Suppressor macrophage treated with lipopolysaccharide for 4 hours (primary cell): ENCODE measurements at places on chromosomes 6 and 20.
A peak's percentile ranks its signal among the peaks of the same experiment; 100 is the strongest.

GRCh38 chr6:155084431-155085123 is 89.5 kb downstream of the TIAM2 start:
- no peak for DNase-seq

- DNase-seq = no peak
Observed at GRCh38 chr20:46334303-46334904, 26.1 kb upstream of the CDH22 start.

DNA sequence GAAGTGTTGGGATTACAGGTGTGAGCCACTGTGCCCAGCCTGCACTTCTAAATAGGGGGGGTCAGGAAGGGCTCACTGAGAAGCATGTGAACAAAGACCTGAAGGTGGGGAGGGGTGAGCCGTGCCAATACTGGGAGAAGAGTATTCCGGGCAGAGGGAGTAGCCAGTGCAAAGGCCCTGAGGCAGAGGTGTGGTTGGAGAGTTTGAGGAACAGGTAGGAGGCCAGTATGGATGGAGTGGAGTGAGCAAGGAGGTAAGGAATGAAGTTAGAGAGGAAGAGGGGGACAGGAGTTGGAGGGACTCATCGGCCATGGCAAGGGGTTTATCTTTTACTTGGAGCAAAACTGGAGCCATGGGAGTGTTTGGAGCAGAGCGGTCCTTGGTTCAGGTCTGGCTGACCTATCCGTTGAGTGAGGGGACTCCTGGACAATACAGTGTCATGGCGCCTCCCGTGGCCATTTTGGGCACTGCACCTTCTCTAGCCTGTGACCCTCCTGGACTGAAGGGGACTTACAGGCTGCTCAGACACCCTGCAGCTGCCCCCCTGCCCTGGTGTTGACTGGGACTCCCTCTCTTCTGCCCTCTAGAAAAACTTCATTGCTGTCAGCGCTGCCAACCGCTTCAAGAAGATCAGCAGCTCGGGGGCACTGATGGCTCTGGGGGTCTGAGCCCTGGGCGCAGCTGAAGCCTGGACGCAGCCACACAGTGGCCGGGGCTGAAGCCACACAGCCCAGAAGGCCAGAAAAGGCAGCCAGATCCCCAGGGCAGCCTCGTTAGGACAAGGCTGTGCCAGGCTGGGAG is 12.1 kb downstream of the FOXS1 start:
- peak; percentile 70 for DNase-seq

DNA sequence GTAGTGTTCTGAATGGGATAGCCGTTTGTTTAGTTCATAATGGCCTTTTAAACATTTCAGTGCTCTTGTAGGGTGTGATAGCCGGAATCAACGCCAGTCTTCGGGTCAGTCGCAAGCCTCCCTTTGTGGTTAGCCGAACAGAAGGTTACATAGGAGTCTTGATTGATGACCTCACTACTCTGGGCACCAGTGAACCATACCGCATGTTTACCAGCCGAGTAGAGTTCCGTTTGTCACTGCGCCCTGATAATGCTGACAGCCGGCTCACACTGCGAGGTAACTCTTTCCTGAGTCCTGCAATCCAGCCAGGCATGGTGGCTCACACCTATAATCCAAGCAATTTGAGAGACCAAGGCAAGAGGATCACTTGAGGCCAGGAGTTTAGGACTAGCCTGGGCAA is 20.4 kb downstream of the MTO1 start:
- DNase-seq = no peak

DNA sequence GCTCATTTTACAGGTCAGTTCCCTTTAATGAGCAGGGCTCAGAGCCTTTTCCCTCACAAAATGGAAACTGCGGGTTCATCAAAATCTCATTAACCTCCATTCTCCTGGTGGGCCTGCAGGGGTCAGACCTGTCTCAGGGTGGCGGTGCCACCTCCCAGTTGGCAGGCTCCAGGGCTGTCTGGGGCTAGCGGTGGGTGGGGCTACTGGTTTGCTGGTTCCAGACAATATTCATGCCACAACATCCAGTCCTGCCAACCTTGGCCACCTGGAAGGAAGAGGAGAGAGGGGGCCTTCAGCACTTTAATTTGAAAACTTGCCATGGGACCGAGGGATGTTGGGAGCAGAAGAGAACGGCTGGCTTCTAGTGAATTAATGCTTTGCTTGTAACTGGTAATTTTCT is 41.9 kb upstream of the CTNNBL1 start:
- DNase-seq = peak; percentile 43
